ENCODE measurements at places on chromosomes 12 and 14. TPM values are rescaled to one million over a fixed set of nuclear protein-coding genes. Genes with fewer than 3 reads are reported as not detected.

DNA sequence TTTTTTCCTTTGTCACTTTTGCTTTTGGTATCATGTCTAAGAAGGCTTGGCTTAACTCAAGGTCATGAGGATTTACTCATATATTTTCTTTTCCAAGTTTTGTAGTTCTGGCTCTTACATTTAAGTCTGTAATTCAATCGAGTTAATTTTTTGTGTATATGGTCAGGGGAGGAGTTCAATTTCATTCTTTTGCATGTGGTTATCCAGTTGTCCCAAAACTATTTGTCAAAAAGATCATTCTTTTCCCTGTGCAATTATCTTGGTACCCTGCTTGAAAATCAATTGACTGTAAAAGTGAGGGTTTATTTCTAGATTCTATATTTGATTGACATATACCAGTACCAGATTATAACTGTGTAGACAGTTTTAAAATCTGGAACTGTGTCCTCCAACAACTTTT is 10.2 kb downstream of the USP15 start:
- DNase-seq = no peak

DNA sequence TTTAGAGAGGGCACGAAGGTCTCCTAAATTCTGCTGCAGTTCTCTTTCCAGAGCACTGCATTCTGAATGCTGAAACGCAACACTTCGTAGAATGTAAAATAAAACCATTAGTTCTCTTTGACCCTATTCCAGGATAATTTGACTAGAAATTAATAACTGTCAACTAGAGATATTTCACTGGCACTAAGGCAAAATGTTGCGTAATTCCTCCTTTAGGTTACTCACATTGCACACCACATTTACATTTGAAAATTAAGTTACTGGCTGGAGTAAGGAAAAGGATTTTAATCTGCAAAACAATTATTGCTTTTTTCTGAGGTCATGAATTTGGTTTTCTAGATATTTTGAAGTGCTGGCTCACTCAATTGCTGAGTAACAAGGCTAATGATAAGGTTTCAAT is 58.0 kb upstream of the TRHDE start:
- no peak for DNase-seq

CCDC198 gene
- total RNA-seq = not detected

CISTR gene
- total RNA-seq = not detected

DNA sequence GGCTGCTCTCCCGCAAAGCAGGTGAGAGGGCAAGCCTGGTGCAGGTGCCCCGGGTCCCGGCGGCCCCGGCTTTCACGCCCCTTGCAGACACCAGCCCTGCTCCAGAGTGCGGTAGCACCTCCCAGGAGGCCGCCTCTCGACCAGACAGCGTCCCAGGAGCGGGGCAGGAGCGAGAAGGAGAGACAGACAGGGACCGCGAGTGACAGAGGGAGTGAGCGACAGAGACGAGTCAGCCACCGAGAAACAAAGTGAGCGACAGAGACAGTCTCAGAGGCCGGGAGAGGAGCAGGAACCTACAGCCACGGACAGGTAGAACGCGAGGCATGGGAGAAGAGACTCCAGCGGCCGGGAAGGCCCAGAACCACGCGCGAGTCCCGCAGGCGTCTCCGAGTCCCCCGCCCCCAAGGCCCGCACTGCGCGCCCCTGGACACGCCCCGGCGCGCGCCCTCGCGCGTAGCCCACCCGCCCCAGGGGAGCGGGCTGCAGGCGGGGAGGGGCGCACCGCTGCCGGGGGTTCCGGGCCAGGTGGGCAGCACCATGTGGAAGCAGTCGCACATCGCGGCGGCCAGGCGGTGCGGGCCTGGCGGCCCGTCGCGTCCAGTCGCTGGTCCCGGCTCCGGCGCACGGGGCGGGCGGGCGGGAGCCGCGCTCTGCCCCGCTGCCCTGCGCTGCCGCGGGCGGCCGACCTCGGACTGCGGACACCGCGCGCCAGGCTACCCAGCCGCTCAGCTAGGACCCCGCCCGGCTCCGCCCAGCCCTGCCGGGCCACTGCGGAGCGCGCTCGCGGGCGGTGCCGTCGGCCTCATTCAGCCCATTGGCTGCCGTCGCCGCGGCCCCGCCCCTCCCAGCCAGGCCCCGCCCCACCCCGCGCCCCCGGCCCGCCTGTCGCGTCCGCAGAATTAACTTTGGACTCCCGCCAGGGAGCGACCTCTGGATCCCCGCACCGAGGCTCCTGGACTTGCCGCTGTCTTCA is at the start of gene AHNAK2:
TSS of gene AHNAK2 (minus strand) at position 694 of the 973 bp plus-strand sequence. CDS start at position 557, 137 bp downstream.
- peak; percentile 96 for DNase-seq

ASCL1 gene
- total RNA-seq = not detected

DNA sequence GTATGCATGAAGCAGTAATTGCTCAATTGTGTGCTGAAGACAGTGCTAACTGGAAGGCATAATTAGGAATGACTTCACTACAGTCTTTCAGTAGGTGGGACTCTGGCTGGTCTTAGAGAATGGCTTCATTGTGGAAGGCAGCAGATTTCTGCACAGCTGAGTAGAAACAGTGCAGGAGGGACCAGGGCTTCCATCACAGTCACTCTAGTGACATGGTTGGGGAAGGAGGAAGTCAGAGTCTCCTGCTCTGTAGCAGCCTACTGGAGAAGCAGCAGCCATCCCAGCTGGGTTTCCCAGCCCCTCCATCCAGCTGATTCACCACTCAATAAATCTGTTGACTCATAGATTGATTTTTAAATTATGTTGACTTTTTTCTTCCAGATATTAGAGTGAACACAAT is 80.6 kb upstream of the DBX2 start:
- no peak for DNase-seq

PROX2 gene
- total RNA-seq = not detected

KLRG1 gene
- 4.7 TPM for total RNA-seq

DNA sequence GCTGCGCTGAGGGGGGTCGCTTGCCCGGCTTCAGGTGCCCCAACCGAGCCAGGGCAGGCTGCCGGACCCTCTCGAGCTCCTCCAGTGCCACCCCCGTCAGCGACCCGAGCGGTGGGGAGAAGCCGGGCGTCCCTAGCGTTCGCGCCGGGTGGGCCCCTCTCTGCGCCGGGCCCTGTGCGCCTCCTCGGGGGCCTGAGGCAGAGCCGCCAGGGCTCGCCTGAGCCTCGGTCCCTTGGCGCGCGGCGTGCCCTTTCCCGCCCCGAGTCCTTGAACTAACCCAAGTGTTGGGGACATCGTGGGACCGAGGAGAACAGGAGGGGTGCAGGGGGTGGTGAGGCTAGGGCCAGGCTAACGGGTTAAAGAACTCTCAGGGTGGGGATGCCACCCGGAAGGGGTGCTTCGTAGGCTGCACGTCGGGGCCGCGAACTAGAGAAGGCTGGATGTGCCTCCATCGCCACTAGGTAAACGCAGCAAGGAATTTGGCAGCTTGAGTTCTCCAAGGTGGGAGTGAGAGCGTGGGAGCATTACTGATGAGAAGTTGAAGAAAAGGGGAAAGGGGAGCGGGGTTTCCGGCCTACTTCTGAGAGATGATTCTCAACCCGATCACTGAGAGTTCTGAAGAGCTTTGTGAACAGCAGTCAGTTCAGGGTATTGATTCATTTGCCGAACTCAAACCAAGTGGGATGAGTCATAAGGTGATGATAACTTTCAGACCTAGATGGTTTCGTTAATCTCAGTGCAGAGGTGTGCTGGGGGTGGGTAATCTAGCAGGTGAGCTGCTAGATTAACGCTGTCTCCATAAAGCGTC is 618 bp downstream of the RNF34 start:
- DNase-seq = peak; percentile 60

- DNase-seq = no peak
These were observed 84.1 kb upstream of the ZDHHC17 start for GRCh38 chr12:76679778-76680177.

DNA sequence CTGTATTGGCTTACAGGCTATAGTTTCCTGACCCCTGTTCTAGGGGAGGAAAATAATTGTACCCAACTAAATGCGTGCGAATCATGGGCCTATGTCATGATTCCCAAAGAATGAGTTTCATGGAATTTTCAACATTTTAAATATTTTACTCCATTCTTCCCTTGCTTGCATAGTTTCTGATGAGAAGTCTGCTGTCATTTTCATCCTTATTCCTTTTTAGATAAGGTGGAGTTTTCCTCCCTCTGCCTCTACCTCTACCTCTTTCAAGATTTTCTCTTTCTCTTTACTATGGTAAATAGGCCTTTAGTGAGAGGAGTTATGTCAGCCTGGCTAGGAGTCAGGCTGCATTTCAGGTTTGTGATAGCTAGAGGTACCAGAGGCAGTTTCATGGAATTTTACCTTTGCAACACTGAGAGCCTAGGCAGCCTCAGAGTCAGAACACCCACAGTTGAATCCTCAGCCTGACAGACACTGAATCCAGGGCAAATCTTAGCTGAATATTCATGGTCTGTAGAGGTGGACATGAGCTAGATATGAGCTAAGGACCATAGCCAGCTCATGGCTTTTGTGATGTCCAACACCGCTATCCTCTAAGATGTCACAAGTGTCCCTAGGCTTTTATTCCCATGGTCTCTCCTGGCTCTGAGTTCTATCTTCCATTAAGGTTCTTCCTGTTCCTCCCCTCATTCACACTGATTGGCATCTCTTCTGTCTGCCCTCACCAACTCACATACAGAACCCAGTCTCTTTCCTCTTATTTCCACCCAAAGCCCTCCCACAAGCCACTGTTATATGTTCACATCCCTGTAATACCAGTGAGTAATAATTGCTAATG is 6.0 kb downstream of the SERPINA3 start:
- no peak for DNase-seq

DNA sequence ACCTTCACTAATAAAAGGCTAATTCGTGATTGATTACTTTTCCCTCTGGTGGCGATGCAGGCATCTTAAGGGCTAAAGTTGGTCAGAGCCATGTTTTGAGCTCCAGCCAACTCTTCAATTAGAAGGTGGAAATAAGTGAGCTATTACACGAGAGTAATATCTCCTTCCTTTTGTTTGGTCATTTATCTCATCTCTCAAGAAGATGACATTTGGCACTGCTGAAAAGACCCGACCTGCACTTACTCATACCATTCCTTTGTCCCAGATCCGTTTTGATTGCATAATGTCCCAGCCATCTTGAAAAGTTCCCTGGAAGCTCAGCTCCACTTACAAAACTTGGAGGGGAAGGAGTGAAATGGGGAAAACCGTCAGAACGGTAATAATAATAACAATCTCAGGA is 316.2 kb downstream of the VRK1 start:
- no peak for DNase-seq
